ENCODE measurements at places on chromosomes 4 and X.

DNA sequence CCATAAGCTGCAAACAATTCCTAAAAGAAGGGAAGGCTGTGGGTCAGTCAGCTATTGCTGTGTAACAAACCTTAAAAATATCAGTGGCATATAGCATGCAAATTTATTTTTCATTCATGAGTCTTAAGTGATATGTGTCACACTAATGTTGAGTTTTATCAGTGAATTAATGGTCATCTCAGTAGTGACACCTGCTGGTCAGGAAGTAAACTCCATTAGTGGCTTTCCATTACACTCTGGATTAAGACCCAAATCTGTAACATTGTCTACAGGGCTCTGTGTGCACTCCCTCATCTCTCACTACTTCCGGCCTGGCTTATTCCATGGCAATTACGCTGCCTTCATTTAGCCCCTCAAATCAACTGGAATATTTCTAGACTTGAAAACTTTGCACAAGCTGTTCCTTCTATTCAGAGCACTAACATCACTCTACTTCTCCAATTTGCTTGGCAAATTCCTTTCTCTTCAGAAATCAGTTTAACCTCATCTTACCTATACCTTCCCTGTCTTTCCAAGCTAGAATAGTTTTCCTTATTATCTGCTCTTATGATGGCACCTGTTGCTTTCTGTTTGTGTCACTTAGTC, 217.3 kb upstream of the TAPT1 start:
- DNase-seq, result no peak

GRCh38 chrX:10176121-10177003, 19.6 kb downstream of the CLCN4 start:
- DNase-seq, result no peak

DNA sequence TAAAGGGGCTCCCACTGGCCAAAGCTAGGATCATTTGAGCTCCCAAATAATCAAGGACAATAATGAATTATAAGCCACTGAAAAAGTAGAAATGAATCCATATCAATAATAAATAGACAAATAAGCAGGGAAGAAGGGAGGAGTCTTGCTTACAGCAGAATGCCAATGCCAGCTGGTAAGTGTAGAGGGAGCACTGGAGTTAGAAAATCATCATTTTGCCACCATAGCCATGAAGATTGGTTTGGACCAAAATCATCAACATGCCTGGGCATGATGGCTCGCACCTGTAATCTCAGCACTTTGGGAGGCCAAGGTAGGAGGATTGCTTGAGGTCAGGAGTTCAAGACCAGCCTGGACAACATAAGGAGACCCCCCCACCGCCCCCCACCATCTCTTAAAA, 20.4 kb upstream of the SH3KBP1 start:
- no peak for DNase-seq

DNA sequence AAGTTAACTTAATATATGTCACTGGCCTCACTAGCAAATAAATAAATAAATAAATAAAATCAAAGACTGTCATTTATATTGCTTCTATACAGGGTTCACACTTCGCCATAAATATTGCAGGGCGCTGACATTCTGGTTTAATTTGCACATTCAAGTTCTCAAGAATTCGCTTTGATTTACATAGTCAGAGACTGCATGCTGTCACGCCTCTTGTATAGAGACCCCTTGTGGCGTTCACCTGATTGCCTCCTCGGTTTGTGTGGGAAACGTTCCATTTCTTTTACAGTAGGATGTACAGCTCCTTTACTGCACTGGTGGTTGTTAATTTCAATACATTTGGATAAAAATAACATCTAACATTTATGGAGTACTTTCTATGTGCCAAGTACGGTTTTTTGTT, 71.3 kb upstream of the ADGRG2 start:
- DNase-seq, result no peak

DNA sequence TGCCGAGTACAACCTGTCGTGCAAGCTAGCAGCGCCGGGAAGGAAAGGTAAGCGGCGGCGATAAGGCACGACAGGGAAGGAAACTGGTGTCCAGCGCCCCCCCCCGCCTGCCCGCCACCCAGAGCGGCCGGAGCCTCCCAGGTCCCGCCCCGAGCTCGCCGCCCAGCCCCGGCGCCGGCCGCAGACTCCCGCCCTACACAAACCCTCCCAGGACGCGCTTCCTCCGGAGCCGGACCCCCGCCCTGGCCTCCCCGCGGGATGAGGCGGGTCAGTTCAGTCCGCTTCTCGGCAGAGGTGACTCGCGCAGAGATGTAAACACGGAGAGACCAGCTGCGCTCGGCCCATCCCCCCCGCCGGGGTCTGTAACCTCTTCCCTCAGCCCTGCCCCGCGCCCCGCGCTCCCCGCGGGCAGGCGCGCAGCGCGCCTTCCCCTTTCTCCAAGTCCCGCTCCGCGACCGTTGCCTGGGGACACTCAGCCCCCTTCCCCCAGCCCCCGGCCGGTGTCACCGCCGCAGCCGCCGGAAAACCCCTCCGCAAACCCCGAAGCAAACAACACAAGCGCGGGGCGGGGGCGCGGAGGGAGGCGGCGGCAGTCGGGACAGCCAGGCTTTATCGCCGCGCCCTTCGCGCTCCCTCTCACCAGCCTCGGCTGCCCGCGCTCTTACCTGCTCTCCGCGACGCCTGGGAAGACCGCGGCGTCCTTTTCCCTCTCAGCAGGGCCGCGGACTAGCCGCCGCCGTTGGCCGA, 543 bp downstream of the ELF2 start:
- peak; percentile 72 for DNase-seq

DNA sequence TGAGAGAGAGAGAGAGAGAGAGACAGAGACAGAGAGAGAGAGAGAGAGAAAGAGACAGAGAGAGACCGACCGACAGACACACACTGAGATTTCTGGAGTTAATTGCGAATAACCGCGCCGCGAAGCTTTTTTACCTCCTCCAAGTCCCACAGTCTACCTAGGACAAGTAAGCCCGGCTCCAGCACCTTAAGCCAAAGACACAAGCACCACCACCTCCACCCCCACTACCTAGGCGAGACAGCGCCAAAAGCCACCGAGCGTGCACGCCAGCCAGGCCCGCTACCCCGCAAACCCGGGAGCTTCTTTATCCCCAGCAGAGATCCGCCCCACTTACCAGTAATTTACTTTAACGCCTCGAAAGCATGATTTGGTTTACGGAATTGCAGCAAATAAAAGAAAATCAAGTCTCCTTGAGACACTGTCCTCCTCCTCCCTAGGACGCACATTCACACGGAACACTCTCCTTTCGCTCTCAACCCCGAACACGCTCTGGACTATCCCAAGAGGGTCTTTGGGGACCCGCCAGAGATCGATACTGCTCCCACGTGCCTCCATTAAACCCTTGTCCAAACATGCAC, 649.6 kb upstream of the DIPK2B start:
- DNase-seq, result peak; percentile 31

DNA sequence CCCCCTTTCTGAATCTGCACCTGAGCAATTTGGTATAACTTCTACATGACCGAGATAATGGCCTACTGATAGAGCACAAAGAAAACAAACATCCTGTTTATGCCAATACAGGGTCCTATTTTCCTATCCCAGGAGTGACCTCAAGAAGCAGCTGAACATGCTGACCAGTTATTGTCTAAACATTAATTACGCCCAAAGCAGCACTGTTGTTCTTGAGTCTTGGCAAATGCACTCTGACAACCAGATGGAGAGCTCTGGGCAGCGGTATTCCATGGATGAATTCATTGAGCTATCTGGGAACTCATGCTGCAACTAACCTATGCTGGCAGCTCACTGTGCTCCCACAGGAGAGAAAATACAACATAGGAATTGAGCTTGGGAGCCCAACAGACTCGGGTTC, 52.6 kb downstream of the PCYT1B start:
- no peak for DNase-seq

- DNase-seq, result peak; percentile 16
Measured at GRCh38 chr4:71187404-71188155, 151.2 kb upstream of the SLC4A4 start.

DNA sequence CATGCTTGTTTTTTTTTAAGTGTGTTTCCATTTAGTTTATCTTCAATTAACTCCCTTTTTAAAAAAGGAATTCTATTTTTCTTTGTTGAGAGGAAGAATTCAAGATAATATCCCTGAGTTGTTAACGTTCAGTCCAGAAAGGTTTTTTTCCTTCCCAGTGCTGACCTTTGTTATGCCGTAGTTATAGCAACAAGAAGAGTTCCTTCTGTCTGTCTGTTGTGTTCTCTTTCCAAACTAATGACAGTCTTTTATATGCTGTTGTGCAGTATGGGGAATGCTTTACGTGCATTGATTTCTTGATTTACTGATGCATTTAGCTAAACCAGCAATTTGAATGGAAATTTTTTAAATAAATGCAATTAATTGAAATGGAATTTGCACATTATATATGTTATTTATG, 6.6 kb upstream of the CXXC4 start:
- DNase-seq, result no peak

- no peak for DNase-seq
Measured at GRCh38 chr4:98945297-98945850, 16.4 kb upstream of the EIF4E start.
